ENCODE measurements at places on chromosomes 12 and 14.

DNA sequence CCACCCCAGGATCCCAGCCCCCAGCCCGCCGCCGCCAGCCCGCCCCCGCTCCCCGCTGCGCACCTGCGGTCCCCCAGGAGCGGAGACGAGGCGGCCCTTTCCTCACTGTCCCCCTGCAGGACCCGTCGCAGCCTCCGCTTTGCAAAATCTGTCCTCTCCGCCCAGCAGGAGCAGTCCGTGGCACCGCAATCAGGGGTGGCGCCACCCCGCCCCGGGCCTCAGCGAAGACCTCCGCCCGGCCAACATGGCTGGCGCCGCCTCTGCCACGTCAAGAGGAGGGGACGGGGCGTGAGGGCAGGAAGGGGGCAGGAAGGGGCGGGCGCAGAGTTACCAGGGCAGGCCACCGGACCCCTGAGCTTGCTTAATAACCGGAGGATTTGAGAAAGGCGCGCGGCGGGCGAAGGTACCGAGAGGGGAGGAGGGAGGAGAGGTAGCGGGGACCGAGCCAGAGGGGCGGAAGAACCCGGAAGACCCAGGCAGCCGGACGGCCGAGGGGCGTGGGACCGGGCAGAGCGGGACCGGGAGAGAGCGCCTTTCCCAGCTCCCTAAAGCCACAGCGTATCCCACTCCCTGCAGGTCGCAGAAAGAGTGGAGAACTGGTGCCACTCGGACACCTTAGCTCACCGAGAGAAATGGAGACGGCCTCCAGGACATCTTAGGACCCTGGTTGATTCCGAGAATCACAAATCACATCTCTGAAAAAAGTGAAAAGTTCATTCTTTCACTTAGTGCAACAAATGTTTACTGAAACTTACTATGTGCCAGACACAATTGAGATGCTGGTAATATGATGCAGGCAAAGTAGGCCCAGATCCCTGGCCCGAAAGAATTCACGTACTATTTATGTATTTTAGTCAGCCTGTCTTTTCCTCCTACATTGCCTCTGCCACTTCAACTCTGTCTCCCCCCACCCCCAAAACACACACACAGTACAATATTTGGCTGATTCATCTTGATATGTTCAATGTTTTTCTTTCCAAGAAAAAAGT, at the start of gene SEC23A:
TSS of gene SEC23A (minus strand) at position 267 of the 989 bp plus-strand sequence. CDS start 7,117 bp downstream, outside the sequence.
- DNase-seq, result peak; percentile 89

DNA sequence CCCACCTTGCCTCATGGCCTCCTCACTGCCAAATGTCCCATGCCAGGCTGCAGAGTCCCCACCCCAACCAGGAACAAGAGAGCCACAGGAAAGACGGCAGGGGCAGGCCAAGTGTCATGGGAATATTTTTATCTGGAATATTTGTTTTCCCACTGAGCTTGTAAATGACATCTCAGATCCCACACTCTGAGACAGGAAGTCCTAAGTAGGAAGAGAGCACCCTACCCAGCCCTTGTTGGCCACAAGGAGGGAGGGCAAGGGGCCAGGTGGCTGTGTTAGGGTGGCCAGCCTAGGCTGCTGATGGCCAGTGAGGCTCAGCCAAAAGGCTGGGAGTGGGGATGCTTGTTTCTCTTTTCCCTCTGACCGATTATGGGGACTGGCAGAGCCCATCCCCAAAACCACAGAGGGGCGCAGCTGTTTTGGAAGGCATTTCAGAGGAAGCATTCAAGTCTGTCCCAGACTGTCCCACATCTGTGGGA, 7.7 kb upstream of the MEG3 start:
- DNase-seq, result no peak

GRCh38 chr12:65756956-65757511, 67.2 kb upstream of the HMGA2 start:
- DNase-seq, result no peak

- DNase-seq, result no peak
These were observed 334.6 kb downstream of the SYT1 start for GRCh38 chr12:79199166-79199565.

DNA sequence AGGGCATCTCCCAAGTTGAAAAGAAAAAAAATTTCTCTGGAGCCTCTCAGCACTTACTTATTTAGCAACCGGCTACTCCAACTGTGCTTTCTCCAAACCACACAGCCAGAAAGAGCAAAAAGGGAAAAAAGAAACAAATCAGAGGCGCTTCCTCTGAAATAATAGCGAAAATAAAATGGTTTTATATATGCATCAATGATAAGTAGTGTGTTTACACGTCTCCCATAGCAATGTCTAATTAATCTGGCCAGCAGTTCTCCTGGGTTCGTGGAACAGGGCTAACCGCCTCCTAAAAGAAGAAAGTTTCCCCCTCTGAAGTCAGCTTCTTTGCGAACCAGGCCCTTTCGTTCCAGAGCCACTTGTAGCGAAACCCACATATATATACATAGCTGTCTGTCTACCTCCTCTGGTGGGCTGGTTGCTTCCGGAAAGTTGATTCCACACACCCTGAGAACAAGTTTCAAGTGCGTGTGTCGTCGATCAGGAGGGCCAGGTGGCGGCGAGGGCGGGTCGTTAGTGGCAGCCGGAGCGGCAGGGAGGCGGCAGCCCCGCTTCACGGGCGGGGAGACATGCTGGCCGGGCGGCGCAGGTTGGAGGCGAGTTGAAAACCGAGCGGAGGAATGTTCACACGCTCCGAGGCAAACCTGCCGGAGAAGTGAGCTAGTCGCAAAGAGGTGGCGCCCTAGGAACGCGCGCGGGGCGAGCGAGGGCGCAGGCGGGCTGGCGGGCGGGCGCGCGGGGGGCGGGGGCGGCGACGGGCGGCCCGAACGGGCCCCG, 2.7 kb downstream of the PTHLH start:
- DNase-seq, result peak; percentile 60

- no peak for DNase-seq
These were observed 18.1 kb downstream of the BEGAIN start for GRCh38 chr14:100568998-100569733.

- DNase-seq, result no peak
These were observed 37.3 kb upstream of the TBPL2 start for GRCh38 chr14:55477680-55478079.

DNA sequence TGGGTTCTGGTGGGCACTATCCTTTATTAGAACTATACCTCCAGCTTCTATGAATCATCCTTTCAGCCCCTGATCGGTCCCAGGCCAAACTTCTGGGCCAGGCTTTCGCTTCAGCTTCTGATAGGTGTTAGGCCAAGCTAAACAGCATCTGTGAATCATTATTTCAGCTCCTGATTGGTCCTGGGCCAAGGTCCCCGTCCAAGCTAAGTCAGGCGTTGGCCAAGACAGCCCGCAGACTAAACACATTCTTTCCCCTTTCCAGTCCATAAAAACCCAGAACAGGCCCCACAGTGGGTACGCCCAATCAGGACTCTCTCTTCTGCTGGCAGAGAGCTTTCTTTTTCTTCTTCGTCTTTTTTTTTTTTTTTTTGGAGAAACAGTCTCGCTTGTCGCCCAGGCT, 1808.9 kb upstream of the SEL1L start:
- no peak for DNase-seq

DNA sequence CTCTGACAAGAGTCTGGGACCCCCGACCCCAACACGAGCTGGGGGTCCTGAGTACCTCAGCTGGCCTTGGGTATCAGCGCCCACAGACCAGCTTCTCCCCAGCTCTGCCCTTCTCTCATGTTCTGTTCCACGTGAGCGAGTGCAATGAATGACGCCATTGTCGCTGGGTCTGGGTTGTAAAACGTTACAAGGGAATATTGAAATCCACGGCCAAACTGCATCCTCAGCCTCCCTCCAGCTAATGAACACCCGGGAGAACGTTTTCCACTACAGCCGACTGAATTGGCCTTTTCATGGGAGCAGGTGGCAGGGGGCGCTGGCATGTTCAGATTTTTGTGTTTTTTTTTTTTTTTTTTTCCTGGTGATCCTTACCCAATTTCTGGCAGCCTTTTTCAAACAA, 34.7 kb downstream of the TBX5 start:
- DNase-seq, result no peak

DNA sequence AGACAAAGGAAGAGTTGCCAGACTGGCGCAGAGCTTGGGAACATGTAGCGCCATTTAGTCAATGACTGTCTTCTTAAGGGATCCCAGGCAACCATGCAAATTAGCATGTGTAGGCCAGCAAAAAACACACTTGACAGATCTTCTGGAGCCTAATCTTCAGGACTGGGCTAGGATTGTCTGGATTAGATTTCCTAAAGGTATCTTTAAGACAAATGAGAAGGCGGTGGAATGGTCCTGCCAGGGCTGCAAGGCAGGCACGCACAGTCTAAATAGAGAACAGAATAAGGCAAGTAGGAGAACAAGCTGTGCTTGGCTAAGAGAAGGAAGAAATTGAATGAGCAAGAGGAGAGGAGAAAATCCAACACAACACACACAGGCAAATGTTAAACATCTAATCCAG, 80.0 kb downstream of the CIT start:
- DNase-seq, result no peak

DNA sequence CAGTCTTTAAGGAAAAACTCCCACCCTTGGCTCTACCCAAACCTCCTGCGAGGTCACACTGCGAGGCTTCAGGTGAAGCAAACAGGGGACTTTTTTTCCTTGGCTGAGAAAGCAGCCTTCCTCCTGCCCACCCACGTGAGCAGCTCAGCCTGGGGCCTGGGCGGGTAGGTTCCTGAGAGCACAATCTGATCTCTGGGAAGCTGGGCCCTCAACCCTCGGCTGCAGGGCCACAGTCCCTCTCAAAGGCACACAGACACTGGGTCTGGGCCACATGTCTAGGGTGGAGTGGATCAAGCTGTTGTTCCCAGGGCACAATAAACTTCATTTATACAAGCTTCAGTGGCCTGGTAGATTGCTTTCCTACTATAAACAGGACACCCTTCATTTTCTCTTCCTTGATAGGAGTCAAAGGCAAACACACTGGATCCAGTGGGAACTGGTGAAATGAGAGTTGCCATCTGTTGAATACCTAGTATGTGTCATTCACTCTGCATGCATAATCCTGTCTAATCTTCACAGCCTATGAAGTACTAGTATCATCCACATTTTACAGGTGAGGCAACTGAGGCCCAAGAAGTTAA, 41.3 kb upstream of the PNMA1 start:
- DNase-seq, result peak; percentile 43

DNA sequence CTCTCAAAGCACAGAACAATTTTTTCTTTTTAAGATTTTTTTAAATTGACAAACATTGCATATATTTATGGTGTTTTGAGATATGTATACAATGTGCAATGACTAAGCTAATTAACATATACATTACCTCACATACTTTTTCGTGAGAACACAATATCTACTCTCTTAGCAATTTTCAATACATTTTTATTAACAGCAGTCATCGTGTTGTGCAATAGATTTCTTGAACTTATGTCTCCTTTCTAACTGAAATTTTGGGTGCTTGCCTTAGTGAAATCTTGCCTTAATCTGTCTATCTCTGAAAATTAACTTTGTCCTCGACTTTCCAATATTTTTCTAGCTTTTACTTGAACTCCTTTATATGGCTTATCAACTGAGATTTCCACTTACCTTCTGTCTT, 6.8 kb downstream of the OR10A7 start:
- DNase-seq, result no peak

DNA sequence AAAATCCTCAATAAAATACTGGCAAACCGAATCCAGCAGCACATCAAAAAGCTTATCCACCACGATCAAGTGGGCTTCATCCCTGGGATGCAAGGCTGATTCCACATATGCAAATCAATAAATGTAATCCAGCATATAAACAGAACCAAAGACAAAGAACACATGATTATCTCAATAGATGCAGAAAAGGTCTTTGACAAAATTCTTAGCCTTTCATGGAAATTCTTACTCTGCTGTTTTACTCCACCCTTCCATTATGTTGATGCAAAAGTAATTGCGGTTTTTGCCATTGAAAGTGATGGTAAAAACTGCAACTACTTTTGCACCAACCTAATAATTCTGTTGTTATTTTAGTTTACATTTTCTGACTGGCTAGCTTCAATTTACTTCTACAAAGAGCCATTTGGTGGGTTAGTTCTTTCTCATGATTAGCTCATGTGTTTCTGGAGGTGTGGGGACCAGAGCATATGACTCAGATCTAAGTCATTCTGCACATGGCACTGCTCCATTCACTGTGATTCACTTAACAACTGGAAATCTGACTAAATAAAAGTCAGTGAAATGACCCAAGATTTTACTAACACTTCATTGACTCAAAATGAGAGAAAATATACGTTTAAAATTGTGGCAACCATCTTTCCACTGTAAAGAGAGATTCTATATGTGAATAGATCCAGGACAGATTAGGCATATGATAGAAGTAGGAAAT, 99.9 kb downstream of the TMTC3 start:
- DNase-seq, result peak; percentile 32

- no peak for DNase-seq
These were observed 100.1 kb downstream of the CRADD start for GRCh38 chr12:93777254-93777653.

- no peak for DNase-seq
These were observed 16.4 kb upstream of the A2M start for GRCh38 chr12:9132008-9132535.

DNA sequence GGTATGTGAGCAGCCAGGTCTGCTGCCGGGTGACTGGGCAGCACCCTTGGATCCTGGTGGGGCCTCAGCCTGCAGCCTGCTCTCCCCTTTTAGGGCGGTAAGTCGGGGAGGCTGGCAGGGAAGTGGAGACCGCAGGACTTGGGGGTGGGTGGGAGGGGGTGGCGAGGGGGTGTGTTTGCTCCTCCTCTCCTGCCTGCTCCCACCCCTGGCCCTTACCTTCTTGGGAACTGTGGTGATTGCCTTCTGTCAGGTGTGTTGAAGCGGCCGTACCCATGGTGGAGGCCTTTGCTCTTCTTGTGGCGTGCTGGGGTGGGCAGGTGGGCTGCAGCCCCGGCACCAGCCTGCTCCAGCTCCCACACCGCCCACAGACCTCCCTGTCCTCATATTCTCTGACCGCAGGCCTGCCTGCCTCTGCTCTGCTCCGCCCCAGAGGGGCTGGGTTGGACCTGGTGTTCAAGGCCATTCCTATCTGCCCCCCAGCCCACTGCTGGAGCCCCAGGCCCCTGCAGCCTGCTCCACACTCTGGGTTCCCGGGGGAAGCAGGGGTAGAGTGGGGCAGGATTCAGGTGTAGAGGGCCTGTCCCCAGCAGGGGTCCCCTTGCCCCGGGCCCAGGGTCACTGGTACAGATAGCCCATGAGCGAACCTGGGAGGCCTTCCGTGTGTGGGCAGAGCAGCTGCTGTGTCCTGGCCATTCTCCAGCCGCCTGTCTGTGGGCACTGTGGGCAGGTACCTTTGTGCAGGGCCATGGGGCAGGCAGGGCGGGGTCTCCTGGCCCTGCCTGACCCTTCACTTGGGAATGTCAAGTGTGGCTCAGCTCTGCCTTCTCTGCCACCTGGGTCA, 5.2 kb downstream of the TEDC1 start:
- DNase-seq, result no peak

- no peak for DNase-seq
These were observed 325.5 kb upstream of the RTL1 start for GRCh38 chr14:101228949-101229541.

- no peak for DNase-seq
These were observed 10.5 kb upstream of the LRIG3 start for GRCh38 chr12:58930770-58931324.

DNA sequence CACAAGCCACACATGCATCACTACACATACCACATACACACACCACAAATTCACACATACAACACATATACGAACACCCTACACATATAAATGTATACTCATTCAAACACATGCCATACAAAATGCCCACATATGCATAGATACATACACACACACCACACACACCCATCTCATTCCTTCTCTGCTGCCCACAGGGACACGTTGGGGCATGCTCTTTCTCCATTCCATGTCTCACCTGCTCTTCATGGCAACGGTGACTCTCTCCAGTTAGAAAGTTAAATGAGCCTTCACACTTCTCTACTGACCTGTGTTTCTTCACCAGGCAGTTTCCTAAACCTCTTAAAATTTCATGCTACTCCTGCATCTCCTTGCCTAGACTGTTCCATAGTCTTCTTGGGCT, 1194.8 kb downstream of the BCL11B start:
- DNase-seq, result no peak

- DNase-seq, result no peak
These were observed 32.8 kb downstream of the DGLUCY start for GRCh38 chr14:91146661-91147060.

Data from activated CD4-positive, alpha-beta T cell treated with anti-CD3 and anti-CD28 coated beads, Interleukin-2, amount 50 U/mL, for 48 hours (primary cell).